Eye (tissue), 1 donor: ENCODE measurements at places on chromosomes 12 and 14.

GRCh38 chr14:54200726-54201125 lies 196.1 kb upstream of the CDKN3 start:
- DNase-seq = no peak

- DNase-seq = no peak
Measured at GRCh38 chr12:93256256-93256969, 121.3 kb upstream of the NUDT4 start.

DNA sequence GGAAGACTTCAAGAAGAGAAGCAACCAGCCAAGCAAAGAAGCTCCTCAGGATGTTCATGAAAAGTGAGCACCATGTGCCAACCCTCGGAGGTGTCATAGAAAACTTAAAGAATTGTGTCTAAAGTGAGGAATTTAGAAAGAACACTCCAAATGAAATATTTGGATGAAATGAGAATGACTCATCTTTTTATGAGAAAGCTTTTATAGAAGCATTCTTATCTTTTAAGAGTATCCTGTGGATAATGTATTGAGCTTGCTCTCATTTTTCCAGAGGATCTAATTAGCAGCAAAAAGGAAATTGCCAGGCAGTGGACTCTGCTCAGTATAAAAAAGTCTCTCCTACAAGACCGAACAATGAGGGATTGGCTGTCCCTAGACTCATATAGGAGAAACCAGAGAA lies 454.9 kb downstream of the LRIG3 start:
- DNase-seq = no peak

GRCh38 chr14:73824127-73824526 lies 27.5 kb upstream of the PTGR2 start:
- no peak for DNase-seq

GRCh38 chr14:93009471-93010129 lies 86.7 kb downstream of the CHGA start:
- DNase-seq = peak; percentile 83

DNA sequence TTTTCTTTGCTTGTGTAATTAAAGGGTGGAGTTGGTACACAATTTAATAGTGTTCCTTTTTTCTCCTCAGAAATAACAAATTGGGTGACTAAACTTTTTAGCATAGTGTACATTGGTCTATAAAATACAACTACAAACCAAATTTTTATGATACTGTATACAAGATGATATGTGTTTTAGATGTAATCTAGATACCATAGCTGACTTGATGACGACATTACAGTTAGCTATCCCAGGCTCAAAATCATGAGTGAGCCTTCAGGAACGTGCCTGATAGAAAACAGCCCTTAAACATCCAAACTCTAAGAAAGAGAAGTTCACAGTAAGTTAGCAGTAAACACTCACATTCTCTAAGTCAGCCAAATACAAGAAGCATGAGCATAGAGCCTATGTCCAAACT lies 99.0 kb upstream of the SSTR1 start:
- peak; percentile 2 for DNase-seq

GRCh38 chr14:89252887-89253532 lies 164.0 kb downstream of the FOXN3 start:
- peak; percentile 67 for DNase-seq

DNA sequence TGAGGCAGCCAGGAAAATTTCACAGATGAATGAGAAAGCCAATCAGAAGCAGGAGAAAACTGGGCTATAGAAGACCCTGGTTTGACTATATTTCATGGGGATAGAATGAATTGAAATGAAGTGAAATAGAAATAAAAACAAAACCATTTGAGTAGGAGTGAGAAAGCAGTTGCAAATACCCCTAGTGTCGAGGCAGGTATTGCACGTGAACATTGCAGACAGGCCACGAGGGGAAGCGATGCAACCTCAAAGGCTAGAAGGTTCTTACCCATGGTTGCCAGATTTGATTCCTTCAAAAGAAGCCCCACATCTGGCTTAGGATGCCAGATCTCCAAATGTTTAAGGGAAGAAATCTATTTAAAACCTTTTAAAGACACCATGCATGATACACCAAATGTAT lies 648.9 kb downstream of the VRK1 start:
- no peak for DNase-seq

DNA sequence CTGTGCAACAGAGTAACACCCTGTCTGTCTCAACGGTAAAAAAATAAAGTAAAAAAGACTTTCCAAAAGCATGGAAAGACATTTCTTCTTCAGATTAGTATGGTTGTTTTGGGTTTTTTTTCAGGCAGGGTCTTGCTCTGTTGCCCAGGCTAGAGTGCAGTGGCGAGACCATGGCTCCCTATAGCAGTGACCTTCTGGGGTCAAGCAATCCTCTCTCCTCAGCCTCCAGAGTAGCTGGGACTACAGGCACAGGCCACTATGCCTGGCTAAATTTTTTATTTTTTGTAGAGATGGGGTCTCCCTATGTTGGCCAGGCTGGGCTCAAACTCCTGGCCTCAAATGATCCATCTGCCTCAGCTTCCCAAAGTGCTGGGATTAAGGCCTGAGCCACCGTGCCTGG lies 72.8 kb downstream of the KDM2B start:
- DNase-seq = no peak

DNA sequence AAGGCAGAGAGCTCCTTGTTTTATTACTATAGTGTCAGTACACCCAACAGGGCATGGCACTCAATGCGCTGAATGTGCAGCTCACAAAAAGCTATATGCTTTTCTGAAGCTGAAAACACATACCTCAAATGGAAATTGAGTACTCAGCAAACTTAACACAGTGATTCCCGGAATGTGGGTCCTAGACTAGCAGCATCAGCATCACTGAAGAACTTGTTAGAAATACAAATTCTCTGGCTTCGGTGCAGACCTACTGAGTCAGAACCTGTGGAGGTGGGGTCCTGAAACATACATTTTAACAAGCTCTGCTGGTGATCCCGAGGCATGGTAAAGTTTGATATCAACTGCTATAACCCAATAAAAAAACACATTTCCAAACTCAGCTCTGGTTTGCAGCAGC lies 14.9 kb downstream of the RERG start:
- no peak for DNase-seq

DNA sequence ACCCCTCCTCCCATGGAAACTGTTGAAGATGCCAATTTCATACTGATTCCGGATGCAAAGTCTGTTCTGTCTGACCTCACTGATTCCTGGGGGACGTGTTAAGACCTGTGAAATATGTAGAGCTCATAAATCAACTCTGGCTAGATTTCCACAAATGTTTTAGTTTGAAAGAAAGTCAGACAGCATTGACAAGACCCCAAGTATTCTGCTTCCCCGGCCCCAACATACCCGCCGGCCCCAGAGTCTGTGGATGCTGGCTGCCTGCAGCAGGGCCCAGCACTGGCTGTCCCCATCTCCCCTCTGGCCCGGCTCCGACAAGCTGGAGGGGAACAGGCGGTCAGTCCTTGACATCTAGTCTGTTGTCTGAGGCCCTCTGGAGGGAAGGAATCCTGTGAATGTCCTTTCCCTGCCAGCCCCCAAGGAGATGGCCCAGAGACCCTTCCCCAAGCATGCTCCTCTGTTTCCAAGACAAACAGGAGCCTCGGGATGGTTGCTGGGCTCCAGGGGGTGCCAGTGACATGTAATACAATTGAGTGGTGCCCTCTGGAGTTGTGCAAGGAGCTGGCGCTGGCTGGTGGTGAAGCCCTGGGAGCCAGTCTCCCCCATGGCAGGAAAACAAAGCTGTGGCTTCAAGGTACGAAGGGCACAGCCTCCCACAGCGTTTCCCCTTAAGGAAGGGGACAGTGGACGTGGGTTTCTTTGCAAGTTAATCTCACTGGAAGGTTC lies 22.3 kb downstream of the FBLN5 start:
- peak; percentile 71 for DNase-seq

DNA sequence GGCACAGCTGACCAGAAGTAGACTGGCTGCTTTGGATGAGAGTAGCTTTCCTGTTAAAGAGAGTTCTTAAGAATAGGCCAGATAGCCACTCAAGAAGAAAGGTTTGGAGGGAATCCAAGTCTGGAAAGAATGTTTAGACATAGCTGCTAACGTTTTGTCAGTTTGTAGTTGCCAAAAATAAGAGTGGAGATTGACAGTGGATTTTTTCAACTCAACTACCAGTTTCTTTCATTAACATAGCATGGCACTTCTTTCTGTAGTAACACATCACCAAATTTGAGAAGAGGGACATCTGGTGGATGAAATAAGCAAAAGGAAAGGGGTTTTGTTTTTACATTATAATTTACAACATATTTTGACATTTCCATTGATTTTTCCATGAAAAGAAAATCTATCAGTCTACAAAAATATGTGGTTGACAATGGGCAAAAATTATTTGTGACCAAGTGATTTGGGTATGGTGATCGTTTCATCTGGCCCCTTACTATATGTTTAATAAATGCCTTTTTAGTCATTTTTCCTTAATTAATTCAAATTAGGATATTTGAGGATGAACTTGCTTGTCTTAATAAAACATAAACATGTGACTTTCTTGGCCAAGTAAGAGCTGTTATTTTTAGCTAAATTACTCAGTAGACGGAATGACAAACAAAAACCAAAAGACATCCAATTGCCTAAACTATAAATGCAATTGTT lies 71.1 kb downstream of the PTPRR start:
- DNase-seq = peak; percentile 23

DNA sequence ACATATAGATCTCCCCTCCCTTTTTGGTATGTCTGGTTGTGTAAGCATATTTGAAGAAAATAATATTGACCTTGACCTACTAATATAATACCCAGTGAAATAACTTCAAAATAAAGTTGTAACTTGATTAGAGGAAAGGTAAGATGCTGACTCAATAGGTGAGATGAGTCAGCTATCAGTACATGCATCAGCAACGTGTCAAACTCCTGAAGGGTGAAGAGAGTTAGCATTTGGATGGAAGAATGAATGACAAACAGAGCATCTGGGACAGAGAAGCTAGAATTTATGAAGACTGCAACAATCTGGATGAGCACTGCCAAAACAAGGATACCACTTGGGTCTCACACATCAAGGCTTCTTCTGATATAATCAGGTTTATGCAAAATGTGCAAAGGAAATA lies 74.9 kb downstream of the PPP2R5E start:
- DNase-seq = no peak

- DNase-seq = no peak
Measured at GRCh38 chr12:4960030-4960429, 50.3 kb downstream of the KCNA1 start.

- peak; percentile 52 for DNase-seq
Measured at GRCh38 chr14:68807148-68807600, 14.3 kb upstream of the ZFP36L1 start.

DNA sequence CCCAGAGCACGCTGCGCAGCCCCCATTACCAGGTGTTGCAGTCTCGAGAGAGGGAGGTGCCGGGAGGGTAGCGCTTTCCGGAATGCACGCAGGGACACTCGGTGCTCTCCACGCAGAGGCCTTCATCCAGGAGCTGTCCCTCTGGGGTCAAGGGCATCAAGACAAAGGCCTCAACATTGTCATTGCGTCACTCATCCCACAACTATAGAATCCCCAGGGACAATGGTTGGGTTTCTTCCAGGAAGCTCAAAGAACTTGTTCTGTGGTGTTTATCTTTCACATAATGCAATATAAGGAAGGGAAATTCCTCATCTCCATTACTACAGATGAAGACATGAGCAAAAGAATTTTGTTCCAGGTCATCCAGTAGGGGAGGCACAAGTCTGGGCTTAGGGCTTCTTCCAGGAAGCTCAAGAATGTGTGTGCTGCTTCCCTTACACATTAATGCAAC lies 52.1 kb downstream of the VWF start:
- DNase-seq = no peak

- DNase-seq = no peak
Measured at GRCh38 chr12:48034835-48035805, 30.8 kb upstream of the COL2A1 start.

DNA sequence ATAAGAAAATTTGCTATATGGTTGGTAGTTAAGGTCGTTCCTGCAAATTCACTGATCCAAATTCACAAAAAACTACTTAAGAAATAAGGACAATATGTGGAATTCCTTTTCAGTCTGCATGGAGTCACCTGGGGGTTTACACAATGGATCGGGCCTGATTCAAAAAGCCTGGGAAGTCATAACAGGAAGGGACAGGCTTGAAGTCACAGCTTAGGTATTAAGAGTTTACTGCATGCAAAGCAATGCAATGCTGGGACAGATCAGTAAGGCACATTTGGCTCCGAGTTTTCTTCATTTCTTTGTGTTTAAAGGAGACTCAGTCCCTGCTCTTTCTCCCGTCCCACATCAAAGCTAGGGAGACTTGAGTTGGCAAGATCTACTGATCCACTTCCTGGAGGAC lies 153.3 kb downstream of the NTF3 start:
- DNase-seq = no peak

GRCh38 chr12:52915637-52916036 lies 10.8 kb upstream of the KRT8 start:
- DNase-seq = no peak

DNA sequence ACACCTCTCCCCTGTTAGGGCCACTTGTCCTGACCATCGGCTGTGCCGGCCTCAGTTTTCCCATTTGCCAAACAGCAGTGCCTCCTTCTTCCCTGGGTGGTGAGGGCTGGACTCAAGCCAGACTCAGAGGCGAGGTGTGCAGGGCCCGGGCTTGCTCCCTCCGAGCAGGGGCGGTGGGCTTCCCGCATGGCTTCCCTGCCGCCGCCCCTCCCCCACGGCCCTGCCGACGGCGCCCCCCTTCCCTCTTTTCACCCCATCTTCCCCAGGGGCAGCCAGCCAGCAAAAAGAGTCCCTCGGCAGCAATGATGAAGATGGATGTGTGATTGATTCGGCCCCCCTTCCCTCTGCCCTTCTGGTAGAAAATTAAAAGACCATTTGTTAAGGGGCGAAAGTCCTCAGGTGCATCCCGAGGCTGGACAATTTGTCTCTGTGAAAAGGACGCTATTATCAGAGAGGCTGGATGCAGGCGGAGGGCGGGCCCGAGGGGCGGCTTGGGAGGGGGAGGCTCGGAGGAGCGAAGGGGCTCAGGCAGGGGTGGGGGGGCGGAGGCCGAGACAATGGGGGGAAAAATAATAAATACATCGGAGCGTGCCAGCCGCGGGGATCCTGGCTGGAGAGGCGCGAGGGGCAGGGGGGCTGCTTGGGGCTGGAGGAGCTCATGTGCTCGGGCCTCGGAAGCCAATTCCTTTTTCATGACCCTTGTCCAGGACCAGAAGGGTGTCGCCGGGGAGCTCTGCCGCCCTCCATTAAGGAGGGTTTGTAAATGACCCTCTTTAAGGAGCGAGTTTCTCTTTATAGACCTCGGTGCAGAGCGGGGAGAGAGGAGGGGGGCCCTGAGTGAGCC lies 48.0 kb upstream of the LHX5 start:
- DNase-seq = peak; percentile 55
